ENCODE measurements at places on chromosomes 3 and 15. TPM values are rescaled to one million over a fixed set of nuclear protein-coding genes. Genes with fewer than 3 reads are reported as not detected.

The GNB4 gene
- 10.4 TPM for total RNA-seq

The MITF gene
- total RNA-seq: 5.8 TPM

The ANKRD63 gene
- not detected for total RNA-seq

GRCh38 chr15:69794645-69795469, 302.9 kb downstream of the TLE3 start:
- H3K36me3 ChIP-seq: no peaks in the 10 kb centered on the region
- H3K4me3 ChIP-seq: no peak overlapping the region
- H3K4me1 ChIP-seq: no peaks in the 10 kb centered on the region

- no peak for DNase-seq
- no peak overlapping the region for H3K27ac ChIP-seq
- no peaks in the 10 kb centered on the region for H3K4me1 ChIP-seq
- no peak overlapping the region for H3K4me3 ChIP-seq
- no peaks in the 10 kb centered on the region for H3K36me3 ChIP-seq
Measured at GRCh38 chr3:128408693-128409623, 57.7 kb downstream of the DNAJB8 start.

GRCh38 chr15:90679959-90680358, 37.2 kb upstream of the BLM start:
- no peaks in the 10 kb centered on the region for H3K4me1 ChIP-seq
- no peak overlapping the region for H3K27ac ChIP-seq
- no peaks in the 10 kb centered on the region for H3K36me3 ChIP-seq
- no peaks in the 10 kb centered on the region for H3K27me3 ChIP-seq

- H3K27me3 ChIP-seq: no peaks in the 10 kb centered on the region
- H3K4me1 ChIP-seq: no peaks in the 10 kb centered on the region
- DNase-seq: no peak
- H3K27ac ChIP-seq: no peak overlapping the region
- H3K36me3 ChIP-seq: no peaks in the 10 kb centered on the region
Measured at GRCh38 chr3:153273217-153273616, 111.2 kb downstream of the RAP2B start.

GRCh38 chr15:94677202-94677790, 445.9 kb downstream of the MCTP2 start:
- H3K36me3 ChIP-seq: no peaks in the 10 kb centered on the region
- H3K27me3 ChIP-seq: no peaks in the 10 kb centered on the region
- no peak for DNase-seq
- no peaks in the 10 kb centered on the region for H3K4me1 ChIP-seq
- H3K4me3 ChIP-seq: no peak overlapping the region

- no peak for DNase-seq
- H3K27ac ChIP-seq: no peak overlapping the region
- no peaks in the 10 kb centered on the region for H3K4me1 ChIP-seq
- H3K4me3 ChIP-seq: no peak overlapping the region
Measured at GRCh38 chr3:150232992-150233451, 175.1 kb upstream of the TSC22D2 start.

DNA sequence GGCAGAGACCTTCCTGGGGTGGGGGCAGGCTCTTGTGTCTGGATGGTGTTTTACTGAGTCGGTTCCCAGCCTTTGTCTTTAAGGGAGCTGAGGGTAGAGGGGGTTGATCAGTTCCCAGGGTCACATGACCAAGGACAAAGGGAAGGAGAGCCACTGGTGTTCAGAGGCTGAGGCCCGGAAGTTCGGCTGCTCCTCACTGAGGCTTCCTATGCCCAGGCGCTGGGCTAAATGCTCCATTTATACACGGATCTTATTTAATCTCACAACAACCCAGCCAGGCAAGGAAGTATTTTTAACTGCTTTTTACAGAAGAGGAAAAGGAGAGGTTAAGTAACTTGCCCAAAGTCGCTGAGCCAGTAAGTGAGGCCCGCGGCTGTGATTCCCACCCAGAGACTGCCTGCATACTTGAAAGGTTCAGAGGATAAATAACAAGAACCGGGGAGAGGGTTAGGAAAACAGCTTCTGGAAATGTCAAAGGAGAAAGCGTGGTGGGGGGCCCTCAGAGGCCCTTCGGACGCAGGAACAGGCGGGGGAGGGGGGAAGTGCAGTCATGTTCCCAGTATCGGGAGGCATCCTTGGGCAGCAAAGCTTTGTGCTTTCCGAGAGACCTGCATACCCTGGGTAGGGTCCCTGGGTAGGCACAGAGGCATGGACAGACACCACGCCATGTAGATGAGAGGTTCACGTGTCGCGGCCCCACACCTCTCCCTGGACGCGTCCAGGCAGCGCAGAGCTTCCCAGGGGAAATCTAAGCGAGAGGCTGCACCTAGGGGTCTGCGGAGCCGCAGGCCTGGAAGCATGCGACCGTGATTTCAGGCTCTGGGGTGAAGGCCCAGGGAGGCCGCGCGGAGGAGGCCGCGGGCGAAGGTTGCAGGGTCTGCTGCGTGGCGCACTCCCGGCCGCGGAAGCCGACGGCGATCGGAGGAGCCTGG, 21.3 kb downstream of the EPHB3 start:
- peak overlapping the region; percentile 45 for H3K4me3 ChIP-seq
- H3K4me1 ChIP-seq: no peaks in the 10 kb centered on the region
- H3K27me3 ChIP-seq: no peaks in the 10 kb centered on the region
- DNase-seq: no peak
- no peaks in the 10 kb centered on the region for H3K36me3 ChIP-seq

GRCh38 chr15:86653344-86654197, 573.9 kb downstream of the AGBL1 start:
- no peak overlapping the region for H3K27ac ChIP-seq
- no peak overlapping the region for H3K4me3 ChIP-seq
- no peaks in the 10 kb centered on the region for H3K36me3 ChIP-seq
- DNase-seq: no peak
- no peaks in the 10 kb centered on the region for H3K27me3 ChIP-seq

Data from colonic mucosa (tissue), 4 donors.